ENCODE measurements at places on chromosomes 3 and 15. TPM values are rescaled to one million over a fixed set of nuclear protein-coding genes. Genes with fewer than 3 reads are reported as not detected.

- no peak for DNase-seq
Observed at GRCh38 chr3:187450431-187451190, 82.4 kb downstream of the RTP4 start.

GRCh38 chr3:188807006-188807405 lies 364.8 kb upstream of the TPRG1 start:
- no peak for DNase-seq

The GOLGA8Q gene
- 0.72 TPM for total RNA-seq

The TGM4 gene
- total RNA-seq: not detected

DNA sequence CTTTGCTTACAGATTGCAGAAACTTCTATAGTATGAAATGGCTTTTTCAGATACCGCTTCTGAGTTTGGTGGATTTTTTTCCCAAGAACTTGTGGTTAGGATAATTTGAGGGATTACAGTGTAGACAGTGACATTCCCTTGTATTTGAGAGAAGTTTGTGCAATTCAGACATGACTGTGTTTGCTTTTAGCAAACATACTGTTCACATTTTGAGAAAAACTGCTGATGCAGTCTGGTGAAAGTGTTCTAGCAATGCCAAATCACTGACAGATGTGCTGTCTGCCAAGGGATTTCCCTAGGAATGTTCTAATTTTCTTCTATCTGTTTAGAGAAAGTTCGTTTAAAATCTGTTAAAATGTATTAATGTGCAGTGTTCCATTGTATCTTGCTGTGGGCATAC lies 652.6 kb downstream of the FHIT start:
- no peak for DNase-seq

The TMEM39A gene
- total RNA-seq: 58.5 TPM

DNA sequence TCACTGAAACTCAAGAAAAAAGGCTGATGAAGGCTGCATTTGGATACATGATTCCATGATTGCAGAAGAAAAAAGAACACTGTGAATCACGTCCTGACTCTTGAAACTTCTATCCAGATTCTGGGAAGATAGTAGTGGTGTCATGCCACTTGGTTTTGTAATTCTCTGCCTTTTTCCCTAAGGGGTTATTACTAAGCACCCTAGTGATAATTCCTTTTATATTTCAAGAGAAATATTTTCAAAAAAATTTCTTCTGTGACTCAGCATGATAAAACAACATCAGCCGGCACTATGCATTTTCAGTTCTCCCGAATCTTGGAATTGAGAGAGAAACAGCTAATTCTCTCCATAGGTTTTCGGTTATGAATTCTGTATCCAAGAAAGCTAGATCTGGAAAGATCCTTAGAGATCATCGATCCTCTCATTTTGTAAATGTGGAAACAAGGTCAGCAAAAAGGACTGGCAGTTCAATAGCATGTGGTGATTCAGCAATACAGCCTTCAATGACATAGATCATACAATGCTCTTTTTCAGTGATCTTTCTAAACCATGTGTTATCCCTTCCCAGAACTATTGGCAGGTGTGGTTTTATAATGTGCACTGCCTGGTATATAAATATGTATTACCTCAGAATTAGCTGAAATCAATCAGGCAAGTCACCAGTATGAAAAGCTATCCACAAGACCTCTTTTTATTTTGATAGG lies 42.6 kb upstream of the TP63 start:
- no peak for DNase-seq

The CD200R1 gene
- total RNA-seq: 2.3 TPM

The CFAP20DC gene
- 0.36 TPM for total RNA-seq

GRCh38 chr15:90893175-90894090 lies 9.1 kb downstream of the FES start:
- DNase-seq: no peak

- no peak for DNase-seq
Observed at GRCh38 chr3:141544697-141545096, 57.9 kb downstream of the RASA2 start.

DNA sequence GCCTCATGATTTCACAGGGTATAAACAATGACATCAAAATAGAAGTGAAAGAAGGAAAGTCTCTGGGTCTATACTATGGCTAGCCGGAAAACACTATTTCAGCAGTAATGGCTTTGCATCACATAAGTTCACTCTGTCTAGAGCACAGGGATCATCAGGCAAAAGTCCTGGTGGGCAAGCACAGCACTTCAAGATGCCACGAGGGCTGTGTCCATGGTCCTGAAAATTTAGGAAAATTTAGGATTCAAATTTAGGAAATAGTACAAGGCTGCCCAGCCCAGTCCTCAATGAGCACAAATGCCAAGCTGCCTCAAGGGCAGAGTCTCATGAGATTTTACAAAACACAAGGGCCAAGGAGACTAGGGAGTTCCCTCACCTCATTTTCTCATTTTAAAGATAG lies 54.1 kb downstream of the RORA start:
- DNase-seq: no peak

- DNase-seq: no peak
Observed at GRCh38 chr3:170539897-170540296, 46.0 kb downstream of the SLC7A14 start.

The PRR20G gene
- total RNA-seq: not detected

The RPL39L gene
- total RNA-seq: 11.6 TPM

GRCh38 chr3:167808910-167809309 lies 73.4 kb downstream of the SERPINI1 start:
- no peak for DNase-seq

The EFCAB12 gene
- 0.24 TPM for total RNA-seq

DNA sequence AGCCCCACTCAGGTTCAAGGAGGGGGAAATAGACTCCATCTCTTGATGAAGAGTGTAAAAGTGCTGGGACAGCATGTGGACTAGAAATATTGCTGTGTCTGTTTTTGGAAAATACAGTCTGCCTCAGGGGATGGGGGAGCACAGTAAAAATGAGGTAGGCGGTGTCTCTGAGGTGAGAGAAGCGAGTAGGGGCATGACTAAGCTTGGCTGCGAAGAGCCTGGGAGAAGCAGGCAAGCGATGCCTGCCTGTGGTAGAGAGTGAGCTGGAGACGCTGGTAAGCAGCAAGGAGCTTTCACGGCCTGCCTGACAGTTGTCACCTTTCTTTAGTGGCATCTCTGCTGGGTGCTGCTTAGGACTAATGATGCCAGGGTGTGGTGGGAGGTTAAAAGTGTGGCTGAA lies 49.0 kb upstream of the DCLK3 start:
- DNase-seq: no peak

GRCh38 chr3:195151866-195152541 lies 119.0 kb downstream of the XXYLT1 start:
- DNase-seq: no peak

DNA sequence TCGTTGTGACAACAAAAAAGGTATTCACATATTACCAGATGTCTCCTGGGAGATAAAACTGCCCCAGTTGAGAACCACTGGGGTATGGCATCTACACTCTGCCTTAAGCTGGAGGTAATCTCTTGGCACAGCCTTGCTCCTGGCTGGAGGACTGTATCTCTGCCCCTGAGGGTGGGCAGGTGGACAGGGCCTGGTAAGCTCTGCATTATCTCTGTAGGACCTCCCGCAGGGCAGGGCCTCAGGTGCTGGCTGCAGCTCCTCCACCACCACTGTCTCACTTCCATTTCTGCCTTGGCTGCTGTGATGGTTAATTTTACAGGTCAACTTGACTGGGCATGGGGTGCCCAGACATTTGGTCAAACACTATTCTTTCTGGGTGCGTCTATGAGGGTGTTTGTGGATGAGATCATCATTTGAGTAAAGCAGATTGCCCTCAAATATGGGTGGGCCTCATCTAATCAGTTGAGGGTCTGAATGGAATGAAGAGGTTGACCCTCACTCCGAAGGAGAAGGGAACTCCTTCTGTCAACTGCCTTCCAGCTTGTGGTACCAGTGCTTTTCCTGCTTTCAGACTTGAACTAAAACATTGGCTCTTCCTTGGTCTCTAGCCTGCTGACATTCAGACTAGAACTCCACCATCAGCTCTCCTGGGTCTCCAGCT lies 9.8 kb upstream of the RHCG start:
- DNase-seq: no peak

GRCh38 chr15:41546851-41547786 lies 3.1 kb upstream of the RPAP1 start:
- no peak for DNase-seq

Measured in omental fat pad (tissue), 4 donors.